ENCODE measurements at places on chromosomes 3 and 15.

- DNase-seq = no peak
Measured at GRCh38 chr3:124636863-124637296, 93.4 kb upstream of the UMPS start.

DNA sequence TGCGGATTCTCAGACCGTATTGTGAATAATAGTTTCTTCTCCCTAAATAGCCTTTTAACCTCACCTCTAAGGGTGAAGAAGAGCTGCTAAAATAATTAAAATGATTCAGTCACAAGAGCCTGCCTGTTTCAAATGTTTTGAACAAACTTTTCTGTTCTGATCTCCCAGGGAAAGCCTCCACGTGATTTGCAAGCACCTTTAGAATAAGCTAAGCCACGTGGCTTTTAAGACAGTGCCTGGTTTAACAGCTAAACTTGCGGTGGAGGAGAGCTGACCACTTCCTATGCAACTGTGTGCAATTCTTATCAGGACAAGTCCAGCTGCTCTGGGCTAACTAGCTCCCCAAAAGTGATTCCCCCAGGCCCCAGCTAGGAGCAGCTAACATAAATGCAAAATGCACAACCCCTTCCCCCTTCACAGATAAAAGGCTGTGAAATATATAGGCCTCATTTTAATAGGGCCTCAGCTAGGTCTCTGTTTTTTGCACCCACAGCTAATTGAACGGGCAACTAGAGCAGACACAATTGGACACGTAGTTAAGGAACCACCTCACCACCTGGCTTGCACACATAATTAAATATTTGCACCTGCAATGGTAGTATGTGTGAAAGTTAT is 401.2 kb upstream of the NR2F2 start:
- DNase-seq = no peak

GRCh38 chr3:5309602-5310001 is 122.1 kb downstream of the EDEM1 start:
- DNase-seq = no peak

DNA sequence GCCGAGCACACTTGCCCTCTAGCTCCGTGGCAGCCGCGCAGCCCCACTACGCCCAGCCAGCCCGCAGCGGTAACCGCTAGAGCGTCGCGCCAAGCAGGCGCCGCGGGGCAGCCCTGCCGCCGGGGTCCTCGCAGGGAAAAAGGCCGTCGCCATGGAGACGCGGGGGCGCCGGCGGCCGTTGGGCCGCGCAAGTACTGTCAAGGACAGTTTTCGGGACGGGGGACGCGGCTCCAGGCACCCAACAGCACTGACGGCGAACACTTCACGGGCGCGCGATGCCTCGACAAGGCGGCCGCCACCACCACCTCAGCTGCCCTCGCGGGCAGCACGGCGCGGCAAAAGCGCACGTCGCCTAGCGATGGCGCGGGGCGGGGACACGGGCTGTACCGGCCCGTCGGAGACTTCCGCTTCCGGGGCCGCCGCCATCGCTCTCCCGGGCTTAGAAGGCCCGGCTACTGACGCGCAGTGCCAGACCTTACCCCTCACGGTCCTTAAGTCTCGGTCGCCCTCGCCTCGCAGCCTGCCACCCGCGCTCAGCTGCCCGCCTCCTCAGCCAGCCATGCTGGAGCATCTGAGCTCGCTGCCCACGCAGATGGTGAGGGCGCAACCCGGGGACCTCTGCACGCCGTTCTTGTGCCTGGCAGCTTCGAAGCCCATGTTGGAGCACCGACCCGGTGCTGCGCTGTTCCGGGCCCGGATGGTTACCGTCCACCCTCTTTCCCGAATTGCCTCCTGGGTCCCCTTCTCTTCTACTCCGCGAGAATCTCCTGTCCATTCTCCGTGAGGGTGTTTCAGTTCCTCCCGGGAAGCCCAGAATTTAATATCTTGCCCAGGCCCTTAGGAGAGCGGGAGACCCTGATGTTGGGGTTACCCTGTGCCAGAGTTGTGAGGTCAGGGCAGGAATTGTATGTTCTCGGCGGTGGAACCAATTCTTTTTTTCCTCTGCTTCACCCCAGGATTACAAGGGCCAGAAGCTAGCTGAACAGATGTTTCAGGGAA is at the start of the genes GLT8D1 and SPCS1:
Gene GLT8D1 (minus strand): TSS at position 104 of the 999 bp plus-strand sequence. CDS start 5,331 bp downstream, outside the sequence.
Gene SPCS1 (plus strand): TSS at position 419 of the 999 bp plus-strand sequence. CDS start 141 bp downstream, at position 560.
- DNase-seq = peak; percentile 88

DNA sequence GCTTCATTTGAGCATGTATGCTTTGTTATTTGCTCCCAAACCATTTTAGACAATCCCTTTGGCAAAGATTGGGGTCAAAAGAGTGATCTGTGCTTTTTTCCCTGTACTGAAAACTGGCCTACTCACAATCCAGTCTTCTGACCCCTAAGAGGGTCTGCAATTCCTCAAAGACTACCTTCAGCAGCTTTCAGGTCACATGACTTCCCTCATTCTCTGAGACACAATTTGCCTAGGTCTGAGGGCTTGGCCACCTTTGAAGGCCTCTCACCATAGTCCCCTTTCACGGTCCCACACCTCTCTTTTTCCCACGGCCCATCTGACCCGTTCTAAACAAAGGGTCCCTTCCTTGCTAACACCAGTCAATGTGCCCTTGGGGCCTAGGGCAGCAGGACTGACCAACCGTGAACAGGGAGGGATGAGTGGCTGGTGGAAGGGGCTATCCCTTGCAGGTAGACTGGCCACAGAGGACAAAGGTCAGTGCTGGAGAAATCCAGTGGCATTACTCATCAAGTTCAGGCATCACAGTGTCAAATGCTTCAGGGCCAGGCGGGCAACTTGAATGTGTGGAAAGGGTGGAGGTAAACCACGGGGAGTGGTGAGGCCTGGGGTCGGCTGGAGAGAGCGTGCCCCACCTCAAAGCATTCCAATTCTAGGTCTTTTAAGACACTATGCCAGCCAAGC is 10.8 kb downstream of the RASL12 start:
- DNase-seq = no peak

- no peak for DNase-seq
Measured at GRCh38 chr3:99999536-99999935, 114.8 kb downstream of the FILIP1L start.

GRCh38 chr3:144079634-144080033 is 108.0 kb downstream of the DIPK2A start:
- DNase-seq = no peak

GRCh38 chr15:46151786-46152185 is 517.0 kb downstream of the SQOR start:
- no peak for DNase-seq

- DNase-seq = no peak
Measured at GRCh38 chr3:20832963-20833362, 647.0 kb upstream of the SGO1 start.

DNA sequence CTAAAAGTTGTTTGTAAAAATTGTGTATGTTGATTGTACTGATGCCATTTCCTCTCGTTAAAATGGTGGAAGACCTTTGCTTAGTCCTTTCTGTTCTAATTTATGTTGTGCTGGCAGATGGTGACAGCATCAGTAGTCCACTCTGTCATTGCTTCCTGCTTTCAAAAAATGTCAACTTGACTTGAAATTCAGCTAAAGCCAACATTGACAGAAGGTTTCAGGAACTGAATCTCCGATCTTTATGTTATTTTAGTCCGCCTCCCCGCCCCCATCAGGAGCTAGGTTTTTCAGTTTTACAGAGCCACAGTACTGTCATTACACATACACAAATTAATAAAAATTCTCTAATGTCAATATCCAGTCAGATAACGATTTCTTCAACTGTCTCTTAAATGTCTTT is 1.5 kb downstream of the CEP63 start:
- no peak for DNase-seq

DNA sequence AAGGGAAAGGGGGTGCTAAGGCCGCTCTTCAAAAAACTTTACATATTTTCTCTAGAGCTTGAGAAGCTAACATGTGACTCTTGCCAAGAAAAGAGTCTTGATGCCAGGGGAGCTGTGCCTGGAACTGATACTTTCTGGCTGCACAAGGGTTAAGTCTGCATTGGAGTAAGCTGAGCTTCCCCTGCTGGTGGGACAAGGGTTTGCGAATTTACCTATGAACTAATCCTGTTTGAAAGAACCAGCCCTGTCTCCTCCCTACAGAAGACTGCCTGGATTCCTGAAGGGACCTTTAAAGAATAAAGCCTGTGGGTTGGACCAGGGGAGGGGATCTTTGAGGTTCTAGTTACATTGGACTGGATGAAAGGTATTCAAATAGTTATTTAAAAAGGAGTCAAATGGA is 58.3 kb upstream of the EPHA3 start:
- DNase-seq = no peak
